T-cell (primary cell): ENCODE measurements at places on chromosomes 2 and 18.

GRCh38 chr2:3022841-3023372 lies 354.7 kb downstream of the EIPR1 start:
- DNase-seq, result no peak

DNA sequence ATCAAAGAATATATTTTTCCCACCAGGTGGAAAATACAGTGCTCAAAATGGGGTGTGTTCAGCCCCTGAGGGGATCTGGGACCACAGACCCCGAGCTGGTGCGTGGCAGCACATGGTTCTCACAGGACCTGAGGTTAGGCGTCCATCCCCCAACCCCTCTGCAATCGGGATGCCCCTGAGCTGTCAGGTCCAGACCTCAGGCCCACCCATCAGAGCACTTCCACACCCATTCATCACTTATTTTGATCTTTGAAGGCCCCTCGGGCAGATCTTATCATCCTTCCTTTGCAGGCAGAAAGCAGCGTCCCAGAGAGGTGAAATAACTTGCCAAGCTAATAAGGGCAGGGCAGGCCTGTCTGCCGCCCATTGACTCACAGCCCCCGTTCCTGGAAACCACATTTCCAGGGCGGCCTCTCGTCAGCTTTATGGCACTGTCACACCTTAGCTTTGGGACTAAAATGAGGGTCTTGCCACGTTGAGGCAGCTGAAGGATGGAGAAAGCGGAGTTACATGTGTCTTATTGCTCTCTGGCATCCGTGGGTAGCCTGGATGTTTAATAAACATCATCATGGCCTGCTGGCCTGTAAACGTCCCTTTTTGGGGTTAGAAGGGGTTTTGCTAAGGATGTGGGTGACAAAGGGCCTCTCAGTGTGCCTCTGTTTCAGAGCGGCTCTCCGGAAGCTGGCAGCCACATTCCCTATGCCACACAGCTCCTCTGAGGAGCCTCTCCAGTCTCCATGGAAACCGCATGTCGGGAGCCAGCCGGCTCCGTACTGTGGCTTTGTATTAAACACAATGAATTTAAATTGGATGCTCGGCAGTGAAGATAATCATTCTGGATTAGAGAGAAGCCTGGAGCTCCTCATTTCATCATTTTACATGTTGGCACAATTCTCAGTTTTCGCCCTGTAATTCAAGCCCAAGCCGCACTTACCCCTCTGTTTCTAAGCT lies 58.3 kb upstream of the MAPRE3 start:
- no peak for DNase-seq

- DNase-seq, result no peak
These were observed 189.0 kb upstream of the COPS8 start for GRCh38 chr2:236896688-236897087.

DNA sequence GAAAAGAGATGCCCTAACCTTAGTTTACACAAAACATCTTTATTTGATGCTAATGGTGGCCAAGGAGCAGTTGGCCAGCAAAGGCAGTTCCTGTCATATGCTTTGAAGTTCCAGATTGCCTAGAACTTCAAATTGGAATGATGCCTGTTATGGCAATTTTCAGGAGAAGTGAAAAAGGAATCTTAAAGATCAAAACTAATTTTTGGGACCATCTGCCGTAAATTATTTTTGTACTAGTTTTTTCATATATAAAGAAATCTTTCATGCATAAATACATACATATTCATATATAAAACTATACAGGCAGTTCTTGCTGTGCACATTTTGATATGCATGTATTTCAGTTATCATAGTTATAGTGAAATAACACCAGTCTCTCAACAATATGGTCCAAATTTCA lies 1185.6 kb upstream of the FAM98A start:
- no peak for DNase-seq

DNA sequence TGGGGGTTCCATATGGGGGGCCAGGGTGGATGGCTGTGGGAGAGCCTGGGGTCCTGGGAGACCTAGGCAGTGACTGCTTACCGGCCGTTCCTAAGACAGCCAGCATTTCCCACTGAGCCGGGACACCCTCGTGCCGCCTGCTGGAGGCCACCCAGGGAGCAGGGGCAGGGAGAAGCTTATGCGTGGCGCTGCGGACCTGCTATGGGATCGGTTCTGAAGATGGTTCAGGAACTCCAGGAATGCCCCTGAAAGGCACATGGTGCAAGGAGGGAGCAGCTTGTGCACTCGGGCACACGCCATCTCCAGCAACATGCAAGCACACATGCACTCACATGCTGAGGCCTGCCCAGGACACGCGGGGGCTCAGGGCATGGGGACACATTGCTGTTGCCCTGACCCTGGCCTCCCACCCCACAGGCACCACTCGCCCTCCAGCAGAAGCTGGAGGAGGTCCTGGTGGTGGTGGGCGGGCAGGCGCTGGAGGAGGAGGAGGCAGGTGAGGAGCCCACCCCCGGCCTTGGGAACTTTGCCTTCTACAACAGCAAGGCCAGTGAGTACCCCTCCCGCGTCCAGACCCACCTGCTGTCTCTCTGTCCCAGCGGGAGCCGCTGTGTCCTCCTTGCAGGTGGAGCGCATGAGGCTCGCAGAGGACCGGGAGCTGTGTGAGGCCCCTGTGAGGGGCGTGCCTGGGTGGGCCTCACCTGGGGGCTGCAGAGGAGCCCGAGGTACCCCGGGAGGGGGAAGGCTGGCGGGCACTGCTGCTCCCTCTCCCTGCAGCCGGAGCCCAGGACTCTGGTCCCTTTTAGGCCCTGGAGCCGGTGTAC lies 4.1 kb downstream of the KLHL30 start:
- DNase-seq, result no peak

- no peak for DNase-seq
These were observed 31.8 kb upstream of the IMP4 start for GRCh38 chr2:130310881-130311280.

GRCh38 chr18:58998401-58999203 lies 133.9 kb downstream of the ZNF532 start:
- no peak for DNase-seq

DNA sequence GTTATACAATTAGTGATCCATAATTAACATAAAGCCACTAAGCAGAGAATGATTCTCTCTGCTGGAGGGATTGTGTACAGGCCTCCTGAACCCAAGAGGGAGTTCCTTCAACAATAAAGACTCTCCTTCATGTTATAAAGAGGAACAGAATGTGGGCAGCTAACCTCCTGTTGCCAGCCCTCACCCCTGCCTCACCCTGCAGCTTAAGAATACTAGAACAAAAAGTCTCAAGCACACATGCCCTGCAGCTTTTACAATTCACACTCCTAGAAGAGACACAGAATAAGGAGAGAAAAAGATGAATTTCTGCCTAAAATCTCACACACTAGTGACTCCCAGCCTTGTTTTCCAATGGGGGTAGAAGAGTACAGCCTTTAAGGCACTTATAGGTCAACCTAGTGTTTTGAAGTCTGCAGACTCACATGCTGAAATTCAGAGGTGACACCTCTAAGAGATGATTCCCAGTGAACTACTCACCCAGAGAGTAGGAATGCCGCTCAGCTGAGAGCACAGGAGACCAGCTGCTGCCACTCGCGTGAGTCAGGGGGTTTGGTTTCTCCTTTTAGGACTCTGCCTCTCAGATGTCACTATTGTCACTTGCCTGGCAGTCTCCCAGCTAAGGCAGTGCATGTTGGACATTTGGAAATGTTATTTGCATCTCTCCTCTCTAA lies 32.5 kb upstream of the IL1RL1 start:
- DNase-seq, result no peak

DNA sequence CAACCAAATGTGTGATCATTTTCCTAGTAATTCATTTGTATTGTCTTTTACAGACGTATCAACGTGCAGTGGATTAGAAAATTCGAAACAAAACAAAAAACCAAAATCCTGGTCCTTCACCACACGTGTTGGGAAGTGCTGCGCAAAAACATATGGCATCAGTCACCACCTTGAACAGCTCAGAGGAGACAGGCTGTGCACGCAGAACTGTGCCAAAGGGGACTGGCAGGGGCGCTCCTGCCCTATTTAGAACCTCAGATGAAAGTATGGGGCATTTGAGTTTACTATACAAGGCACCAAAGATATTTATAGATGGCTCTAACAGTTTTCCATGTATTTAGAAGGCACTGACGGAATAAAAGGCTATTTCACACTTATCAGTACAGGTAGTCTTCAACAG lies 42.3 kb downstream of the NOL10 start:
- no peak for DNase-seq

- no peak for DNase-seq
These were observed 85.1 kb downstream of the CABLES1 start for GRCh38 chr18:23220355-23220754.

GRCh38 chr2:10629819-10630532 lies 59.8 kb downstream of the NOL10 start:
- DNase-seq, result no peak

GRCh38 chr2:107712857-107713256 lies 113.8 kb upstream of the RGPD4 start:
- no peak for DNase-seq

DNA sequence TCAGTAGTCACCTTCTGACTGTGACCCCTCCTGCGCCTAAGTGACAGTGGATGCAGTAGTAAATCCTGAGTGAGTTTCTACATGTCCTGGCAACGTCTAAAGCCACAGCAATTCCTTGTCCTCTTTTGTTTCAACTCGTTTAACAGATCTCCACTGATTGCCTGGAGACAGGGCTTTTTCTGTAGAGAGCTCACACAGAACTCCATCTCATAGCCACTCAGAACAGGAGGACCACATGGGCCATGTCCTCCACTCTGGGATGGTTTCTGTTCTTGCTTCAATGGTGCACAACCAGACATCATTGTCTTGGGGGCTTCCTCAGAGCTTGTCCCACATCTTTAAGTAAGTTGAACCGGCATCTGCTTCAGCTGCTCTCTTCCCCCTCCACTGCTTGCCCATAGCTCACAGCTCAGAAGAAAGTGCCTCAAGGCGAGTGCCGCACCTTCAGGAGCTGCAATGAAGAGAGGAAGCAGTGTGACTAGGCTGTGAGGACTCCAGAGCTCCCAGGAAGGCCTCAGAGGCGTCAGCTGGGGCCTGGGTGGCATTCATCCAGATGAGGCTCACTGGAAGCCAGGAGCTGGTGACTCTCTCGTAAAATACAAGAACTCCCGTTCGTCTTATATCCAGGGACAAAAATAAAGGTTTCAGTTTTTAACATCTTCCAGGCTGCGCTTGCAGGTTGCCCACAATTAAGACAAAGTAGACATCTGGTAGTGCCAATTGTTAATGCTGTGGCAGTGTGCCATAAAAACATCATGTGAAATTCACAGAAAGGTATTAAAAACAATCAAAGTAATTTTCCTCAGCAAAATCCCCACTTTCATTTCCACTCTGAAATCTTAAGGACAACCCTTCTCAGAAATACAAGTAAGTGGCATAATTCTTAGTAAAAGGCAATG lies 37.3 kb downstream of the ST3GAL5 start:
- DNase-seq, result no peak

- DNase-seq, result no peak
These were observed 11.5 kb upstream of the KYNU start for GRCh38 chr2:142865924-142866323.

DNA sequence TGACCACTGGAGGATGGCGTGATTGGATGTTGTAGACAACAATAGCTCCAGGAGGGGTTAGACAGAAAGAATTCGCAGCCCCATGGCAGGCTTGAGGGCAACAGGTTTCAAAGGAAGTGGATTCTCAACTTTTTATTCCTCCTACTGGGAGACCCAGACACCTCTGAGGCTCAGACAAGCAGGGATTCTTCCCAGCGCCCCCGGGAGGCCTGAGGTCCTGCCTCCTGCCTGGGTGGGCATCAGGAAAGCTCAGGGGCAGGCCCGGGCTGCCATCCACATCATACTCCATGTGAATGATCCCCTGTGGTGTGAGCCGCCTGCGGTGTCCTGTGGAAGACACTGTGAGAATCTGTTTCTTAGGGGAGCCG lies 203.5 kb downstream of the CYP26B1 start:
- no peak for DNase-seq

DNA sequence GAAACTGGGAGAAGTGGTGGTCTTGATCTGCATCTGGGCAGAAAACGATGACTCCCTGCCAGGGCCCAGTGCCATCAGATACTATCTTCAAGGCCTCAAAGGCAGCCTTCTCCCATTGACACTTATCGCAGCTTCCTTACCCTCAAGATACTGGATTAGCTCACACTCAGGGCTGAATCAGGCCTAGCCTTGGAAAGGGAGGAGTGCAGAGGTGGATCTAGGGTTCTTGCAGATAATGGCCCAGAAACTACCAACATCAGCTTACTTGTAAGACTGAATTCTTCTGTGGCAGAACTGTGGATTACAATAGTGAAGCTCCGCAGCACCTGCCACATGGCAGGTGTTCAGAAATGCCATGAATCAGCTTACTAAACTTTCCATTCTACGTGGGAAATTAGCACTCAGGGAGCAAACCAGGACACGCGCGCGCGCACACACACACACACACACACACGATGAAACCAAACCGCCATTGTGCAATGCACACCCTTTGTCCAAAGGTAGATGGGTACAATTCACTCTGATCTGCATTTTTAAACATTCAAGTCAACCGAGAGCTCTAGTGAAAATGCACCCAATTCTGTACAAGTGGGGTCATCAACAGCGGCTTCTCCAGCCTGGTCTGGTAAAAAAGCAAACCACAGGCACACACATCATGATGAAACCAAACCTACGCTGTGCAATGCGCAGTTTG lies 26.3 kb upstream of the TMEM182 start:
- DNase-seq, result no peak

DNA sequence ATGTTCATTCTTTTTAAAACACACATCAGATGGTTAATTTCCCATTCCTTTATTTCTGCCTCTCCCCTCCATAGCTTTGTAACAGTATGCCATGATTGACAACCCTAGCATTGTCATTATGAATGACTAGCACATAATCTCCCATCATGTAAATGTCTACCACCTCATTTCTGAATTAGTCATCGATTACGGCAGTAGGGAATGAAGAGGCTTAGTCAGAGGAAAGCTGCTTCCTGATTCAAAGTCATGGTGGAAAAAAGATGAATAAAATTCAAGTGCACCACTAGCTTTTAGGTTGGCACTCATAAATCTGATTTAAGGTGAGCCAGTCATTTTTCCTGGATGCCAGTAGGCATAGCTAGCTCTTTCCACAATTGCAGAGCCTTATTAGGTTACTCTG lies 19.1 kb upstream of the ACMSD start:
- DNase-seq, result no peak

- DNase-seq, result no peak
These were observed 5.2 kb downstream of the SCTR start for GRCh38 chr2:119519057-119519408.

GRCh38 chr18:64674694-64675093 lies 525.8 kb upstream of the LINC00305 start:
- no peak for DNase-seq

GRCh38 chr18:31402026-31402373 lies 25.4 kb downstream of the DSG4 start:
- DNase-seq, result no peak

DNA sequence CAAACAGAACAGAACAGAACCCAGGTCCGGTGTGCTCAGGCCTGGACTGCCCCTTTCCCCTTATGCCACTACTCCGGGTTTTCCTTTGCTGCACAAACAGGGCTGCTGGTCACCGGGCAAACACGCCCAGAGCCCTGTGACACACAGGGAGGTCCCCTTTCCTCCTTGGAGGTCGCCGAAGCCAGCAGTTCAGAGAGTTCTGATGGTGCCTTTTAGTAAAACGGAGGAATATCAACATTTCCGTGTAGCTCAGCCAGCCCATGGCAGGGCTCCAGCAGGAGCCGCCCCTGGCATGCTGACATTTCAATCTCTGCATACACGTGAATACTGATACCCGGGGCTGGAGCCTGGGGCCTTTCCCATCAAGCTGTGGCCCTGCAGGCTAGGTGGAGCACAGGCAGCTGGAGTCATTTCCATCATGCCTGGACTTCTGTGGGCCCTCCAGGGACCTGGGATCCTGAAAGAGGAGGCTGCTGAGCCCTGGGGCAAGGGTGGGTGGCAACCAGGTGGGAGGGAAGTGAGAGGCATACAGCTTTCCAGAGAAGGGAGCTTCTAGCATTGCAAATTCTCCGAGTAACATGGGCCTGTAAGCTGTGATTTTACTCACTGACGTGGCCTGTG lies 91.4 kb upstream of the PXDN start:
- no peak for DNase-seq
